Stimulated activated CD4-positive, alpha-beta T cell treated with anti-CD3 and anti-CD28 coated beads, Interleukin-15, amount 100 ng/mL, for 24 hours (primary cell): ENCODE measurements at places on chromosomes 16 and 17.

DNA sequence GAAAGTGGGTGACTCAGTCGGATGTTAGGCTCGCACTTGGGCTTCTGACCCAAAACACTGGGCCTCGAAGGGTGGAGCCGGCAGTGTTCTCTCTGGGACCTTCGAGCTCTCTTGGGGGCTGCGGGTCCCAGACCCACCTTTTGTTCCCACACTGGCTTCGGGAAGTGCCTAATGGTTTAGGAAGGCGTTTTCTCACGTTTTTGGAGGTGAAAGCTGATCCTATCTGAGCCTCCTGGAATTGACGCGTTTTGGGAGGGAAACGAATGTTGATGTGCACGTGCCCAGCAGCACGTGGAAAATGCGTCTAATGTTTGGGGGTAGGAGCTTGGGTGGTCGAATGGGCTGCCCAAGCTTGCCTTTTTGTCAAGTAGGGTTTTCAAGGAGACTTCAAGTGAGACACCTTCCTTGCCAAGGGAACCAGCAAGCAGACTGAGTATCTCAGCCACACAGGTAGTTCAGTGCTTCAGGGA is 666 bp downstream of the HGS start:
- no peak for DNase-seq

GRCh38 chr17:76147211-76148014 is 6.4 kb upstream of the FOXJ1 start:
- no peak for DNase-seq

DNA sequence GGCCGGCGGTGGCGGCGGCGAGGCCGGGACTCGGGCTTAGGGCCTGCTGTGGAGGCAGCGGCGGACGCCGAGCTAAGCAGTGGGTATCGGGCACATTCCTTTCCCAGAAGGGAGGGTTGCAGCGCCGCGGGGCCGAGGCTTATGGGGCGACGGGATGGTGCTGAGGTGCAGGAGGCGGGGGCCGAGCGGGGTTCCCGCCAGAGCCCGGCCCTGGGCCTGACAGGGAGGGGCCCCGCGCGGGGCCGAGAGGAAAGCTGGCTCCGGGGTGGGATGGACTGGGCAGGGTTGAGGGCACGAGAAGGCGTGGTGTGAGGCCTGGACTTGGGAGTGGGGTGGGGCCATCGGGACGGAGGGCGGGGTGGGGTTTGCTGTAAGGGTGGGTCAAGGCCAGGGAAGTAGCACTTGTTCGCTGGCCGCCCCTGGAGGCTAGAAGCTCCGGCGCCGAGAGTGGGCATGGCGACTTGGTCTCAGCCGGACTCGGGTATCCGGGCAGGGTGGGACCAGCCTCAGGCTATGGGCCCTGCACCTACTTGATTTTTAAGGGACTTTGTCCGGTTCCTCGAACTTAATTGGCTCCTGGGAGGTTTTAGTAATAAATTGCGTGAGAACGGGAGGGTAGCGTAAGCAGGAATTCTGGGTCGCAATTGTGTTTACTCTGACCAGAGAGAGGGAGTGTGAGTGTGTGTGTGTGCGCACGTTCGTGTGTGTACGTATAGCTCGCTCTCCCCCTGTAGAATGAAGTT is 396 bp downstream of the NFE2L1 start:
- DNase-seq, result peak; percentile 76

- no peak for DNase-seq
These were observed 4.0 kb downstream of the BAIAP3 start for GRCh38 chr16:1337486-1337885.

- DNase-seq, result no peak
These were observed 65.0 kb downstream of the RPA1 start for GRCh38 chr17:1894753-1895339.

DNA sequence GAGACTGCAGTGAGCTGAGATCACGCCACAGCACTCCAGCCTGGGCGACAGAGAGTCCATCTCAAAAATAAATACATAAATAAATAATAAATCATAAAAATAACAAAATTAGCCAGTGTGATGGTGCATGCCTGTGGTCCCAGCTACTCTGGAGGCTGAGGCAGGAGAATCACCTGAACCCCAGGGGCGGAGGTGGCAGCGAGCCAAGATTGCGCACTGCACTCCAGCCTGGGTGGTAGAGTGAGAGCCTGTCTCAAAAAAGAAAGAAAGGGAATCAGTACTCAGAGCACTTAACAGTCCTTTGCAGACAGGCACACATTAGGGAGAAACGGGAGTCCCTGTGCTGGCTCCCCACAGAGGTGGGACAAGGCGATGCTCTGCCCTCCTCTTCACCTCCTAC is 25.1 kb downstream of the MAPK8IP3 start:
- DNase-seq, result no peak

GRCh38 chr17:50460831-50461526 is 7.7 kb downstream of the CHAD start:
- no peak for DNase-seq

GRCh38 chr17:31369266-31369665 is 22.2 kb upstream of the RAB11FIP4 start:
- DNase-seq, result no peak

GRCh38 chr16:73711406-73712080 is 585.1 kb upstream of the PSMD7 start:
- no peak for DNase-seq

DNA sequence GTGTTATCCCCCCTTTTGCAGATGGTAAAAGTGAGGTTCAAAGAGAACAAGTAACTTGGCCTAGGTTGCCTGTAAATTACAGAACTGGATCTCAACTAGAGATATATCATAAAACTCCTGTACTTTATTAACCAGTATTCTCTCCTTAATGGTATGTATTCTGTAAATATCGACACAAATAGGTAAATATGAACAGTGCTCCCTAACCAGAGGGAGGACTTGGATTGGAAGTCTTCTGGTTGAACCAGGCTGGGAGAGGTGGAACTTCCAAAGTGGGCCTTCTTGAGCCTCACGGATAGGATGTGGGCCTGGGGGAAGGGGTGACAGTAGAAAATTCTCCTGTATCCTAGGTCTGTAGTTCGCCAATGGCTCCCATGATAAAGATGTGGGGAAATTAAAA is 7.7 kb downstream of the STAT5A start:
- DNase-seq, result no peak

GRCh38 chr17:4607773-4608187 is 23.5 kb downstream of the SMTNL2 start:
- no peak for DNase-seq

GRCh38 chr17:50240851-50241250 is 33.4 kb upstream of the TMEM92 start:
- DNase-seq, result no peak

DNA sequence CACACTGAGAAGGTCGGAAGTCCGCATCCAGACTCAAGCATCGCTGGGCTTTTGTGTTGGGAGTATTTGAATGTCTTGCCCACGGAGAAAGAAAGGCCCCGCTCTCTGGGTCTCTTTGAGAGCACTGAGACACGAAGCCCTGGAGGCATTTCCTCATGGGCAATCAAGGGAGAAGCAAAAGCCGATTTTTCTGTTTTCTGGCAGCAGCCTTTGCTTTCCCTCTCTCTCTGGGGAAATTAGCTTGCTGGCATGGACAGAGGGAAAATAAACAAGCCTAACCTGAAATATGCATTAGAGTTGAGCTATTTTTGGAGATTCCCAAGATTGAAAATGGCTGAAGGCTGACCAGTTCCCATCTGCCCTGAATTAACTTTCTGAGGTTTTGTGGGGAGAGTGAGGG is 238.7 kb downstream of the HAPSTR1 start:
- DNase-seq, result no peak

GRCh38 chr16:56488035-56488434 is 31.8 kb downstream of the BBS2 start:
- DNase-seq, result no peak

DNA sequence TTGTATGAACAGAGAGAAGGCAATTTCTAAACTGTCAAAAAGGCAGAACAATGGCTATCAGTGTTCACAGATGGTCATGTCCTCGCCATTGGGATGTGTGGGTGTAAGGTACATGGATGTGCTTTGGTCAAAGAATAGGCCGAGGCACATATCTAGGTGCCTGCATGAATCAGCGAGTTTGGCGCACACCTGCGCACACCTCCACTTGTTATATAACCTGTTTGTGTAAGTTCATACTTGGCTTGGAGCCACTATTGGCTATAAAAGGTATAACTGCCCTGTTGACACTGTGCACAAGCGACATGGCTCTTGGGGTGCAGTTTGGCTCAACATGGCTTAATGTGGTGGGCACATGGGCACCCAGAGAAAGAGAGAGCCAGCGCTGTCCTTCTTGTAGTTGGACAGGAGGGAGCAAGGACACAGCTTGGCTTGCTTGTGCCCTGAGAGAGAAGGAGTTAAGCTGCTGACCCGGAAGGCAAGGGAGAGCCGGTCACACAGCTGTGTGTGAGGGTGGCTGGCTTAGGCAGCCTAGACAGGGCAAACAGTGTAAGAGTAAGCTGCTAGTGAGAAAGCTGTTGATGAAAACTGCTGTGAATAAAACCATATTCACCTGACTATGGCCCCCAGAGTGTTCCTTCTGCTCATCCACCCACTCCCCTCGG is 499.1 kb downstream of the KCNJ2 start:
- no peak for DNase-seq

DNA sequence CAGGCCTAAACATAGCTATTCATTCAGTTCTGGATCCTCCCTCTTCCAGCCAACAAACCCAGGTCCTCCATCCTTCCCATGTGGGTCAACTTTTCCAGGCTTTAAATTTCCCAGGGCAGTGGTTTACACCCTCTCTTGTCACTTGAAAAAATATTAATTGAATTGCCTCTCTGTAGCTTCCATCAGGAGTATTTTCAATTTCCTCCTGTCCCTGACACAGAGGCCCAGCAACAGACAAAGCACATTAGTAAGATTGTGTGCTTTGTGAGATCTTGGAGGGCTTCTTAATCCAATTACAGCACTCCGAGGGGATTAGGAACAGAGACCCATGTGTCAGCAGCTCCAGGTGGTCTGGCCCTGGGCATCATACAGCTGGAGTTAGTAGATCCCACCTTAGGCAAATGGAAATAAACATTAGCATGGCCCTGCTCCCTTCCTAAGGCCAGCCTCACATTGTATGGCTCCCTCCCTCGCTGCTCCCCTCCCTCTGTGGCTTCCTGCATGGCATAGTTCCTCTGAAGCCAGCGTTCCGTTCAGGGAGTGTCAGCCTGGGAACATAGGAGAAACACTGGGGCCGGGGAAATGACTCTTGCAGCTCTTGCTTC is 132.7 kb upstream of the HSBP1 start:
- no peak for DNase-seq

- DNase-seq, result no peak
These were observed 309.1 kb downstream of the FOXL1 start for GRCh38 chr16:86887416-86887815.

- DNase-seq, result no peak
These were observed 299.4 kb downstream of the CPPED1 start for GRCh38 chr16:12504312-12504711.

DNA sequence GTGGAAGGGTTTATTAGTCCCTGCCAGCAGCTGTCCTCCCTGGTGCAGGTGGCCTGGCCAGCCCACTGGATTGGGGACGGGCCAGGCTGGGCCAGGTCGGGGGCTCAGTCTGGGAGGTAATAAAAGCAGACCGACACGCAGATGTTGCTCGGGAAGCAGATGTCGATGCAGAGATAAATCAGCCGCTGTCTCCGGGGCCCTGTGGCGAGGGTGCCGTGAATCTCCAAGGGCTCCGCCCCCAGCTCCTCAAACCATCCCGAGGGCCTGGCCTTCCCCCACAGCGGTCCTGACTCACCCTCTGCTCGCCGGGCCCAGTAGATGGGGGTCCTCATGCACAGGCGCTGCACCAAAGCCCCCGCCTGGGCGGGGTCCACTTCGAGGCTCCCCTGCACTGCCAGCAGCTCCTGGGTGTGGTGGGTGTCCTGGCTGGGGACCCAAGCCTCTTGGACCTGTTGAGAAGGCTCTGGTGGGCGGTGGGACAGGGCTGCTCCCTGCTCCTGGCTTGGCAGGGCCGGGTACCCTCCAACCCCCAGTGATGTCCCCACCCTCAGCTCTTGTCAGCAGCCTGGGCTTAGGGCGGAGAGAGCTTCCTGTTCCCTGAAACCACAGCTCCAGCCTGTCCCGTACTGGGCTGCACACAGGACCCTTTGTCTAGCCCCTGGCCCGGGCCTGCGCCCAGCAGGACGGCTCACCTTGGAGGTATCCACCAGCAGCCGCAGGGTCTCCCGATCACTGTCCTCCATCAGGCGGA is 1.2 kb downstream of the BRICD5 start:
- no peak for DNase-seq

- DNase-seq, result no peak
These were observed 55.9 kb upstream of the SIAH1 start for GRCh38 chr16:48441106-48441505.

DNA sequence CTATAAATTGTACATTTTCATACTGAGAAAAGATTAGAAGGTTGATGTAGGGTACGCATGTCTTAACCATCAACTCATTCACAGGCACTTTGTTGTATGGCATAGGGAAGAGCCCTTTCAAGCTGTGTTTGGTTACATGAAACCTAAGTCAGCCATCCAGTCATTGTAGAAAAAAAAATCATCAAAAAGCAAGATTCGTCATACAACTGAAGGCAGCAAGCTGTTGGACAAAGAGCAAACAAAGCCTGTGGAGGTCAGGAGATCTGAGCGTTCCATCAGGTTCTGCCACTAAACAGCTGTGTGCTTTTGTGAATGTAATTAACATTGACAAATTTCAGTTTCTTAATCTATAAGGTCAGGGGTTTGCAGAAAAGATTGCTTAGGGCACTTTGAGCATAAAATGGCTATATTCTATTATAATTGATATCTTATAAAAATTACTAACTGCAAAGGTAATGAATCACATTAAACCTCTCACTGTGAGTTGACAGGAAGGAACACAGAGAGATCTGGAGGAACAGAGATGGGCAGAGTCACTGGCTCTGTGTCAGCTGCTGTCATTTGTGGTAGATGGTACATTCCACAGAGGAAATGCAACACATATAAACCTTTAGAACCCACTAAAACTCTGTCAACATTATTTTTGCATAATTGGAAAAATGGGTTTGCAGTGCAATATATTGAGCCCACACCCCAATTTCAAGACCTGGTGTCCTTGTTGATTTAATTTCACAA is 66.3 kb upstream of the MYOCD start:
- no peak for DNase-seq

- DNase-seq, result peak; percentile 61
These were observed 9.2 kb downstream of the FSCN2 start for GRCh38 chr17:81537343-81537855.

DNA sequence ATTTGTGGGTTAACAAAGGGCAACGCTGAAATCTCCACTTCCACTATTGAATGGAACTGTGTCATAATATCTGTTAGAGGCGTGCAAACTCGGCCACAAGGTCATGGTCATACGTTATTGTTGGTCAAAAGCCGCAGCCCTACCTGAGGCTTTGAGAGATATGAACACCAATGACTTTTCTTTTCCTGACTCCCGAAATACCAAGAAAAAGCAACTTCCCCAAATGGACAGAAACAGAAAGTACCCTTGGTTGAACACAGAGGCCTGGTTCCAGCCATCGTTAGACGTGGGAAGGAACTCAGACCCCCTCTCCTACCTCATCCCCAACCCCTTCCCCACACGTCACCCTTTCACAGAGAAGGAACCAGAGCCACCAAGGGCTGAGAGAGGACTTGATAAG is 1.4 kb upstream of the PIK3R5 start:
- no peak for DNase-seq

GRCh38 chr16:69424935-69425784 is 741 bp downstream of the CYB5B start:
- DNase-seq, result no peak
